Adrenal gland (tissue), 19 donors: ENCODE measurements at places on chromosomes 2 and 18. TPM values are rescaled to one million over a fixed set of nuclear protein-coding genes. Genes with fewer than 3 reads are reported as not detected.

The CABYR gene
- polyA plus RNA-seq: 4.7 TPM

The LIPG gene
- 0.16 TPM for polyA plus RNA-seq

The FBXO48 gene
- 0.54 TPM for polyA plus RNA-seq

The TP53I3 gene
- 48.4 TPM for polyA plus RNA-seq

The TMEM178A gene
- 46.4 TPM for polyA plus RNA-seq

The GCG gene
- not detected for polyA plus RNA-seq

The CBLN2 gene
- not detected for polyA plus RNA-seq

The LYPD6 gene
- 0.29 TPM for polyA plus RNA-seq

The MGAT5 gene
- polyA plus RNA-seq: 2.9 TPM

The RAB6C gene
- 0.13 TPM for polyA plus RNA-seq

The MAP3K19 gene
- not detected for polyA plus RNA-seq

The SIX3 gene
- not detected for polyA plus RNA-seq

The CABLES1 gene
- polyA plus RNA-seq: 4.3 TPM

The VWC2L gene
- not detected for polyA plus RNA-seq

The EPG5 gene
- 7.3 TPM for polyA plus RNA-seq

The ARHGAP28 gene
- 2.7 TPM for polyA plus RNA-seq

The NYAP2 gene
- polyA plus RNA-seq: 0.09 TPM

The TMEM87B gene
- 28.3 TPM for polyA plus RNA-seq

The TCF23 gene
- polyA plus RNA-seq: not detected

The MAP4K4 gene
- 17.1 TPM for polyA plus RNA-seq

The PLGLB2 gene
- polyA plus RNA-seq: 0.57 TPM

The MC2R gene
- 725 TPM for polyA plus RNA-seq

The NT5DC4 gene
- not detected for polyA plus RNA-seq
